ENCODE measurements at places on chromosomes 3 and 15.

DNA sequence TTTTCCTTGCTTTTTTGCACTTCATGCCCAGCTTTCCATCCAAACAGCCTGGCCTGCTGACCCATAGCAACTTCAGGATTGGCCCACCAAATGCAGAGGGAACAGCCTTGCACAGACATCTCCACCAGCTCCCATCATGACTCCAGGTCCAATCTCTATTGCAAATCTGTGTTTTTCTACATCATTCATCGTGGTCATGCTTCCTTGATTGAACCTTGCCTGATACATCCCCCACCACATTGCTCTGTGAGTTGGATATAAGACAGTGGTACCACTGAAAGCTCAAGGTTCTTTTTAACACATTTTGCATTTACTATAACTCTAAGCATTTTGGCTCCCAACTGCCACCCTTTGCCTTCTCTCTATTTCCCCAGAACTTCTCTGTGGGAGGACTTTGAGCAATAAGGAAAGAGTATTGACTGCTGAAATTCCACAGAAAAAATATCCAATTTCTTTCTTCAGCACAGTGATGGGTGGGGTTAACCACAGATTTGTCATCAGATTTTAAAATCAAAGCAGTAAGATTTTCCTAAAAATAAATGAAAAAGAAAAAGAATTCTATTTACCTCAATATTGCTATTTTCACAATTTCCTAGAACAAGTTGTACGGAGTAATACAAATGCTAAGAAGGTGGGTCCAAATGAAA, 114.6 kb upstream of the GALNT15 start:
- no peak for DNase-seq

- no peak for DNase-seq
Observed at GRCh38 chr15:73758461-73758860, 5.3 kb upstream of the INSYN1 start.

- peak; percentile 5 for DNase-seq
Observed at GRCh38 chr3:9253327-9253726, 3.9 kb upstream of the SRGAP3 start.

GRCh38 chr3:10463533-10464434, 41.6 kb downstream of the ATP2B2 start:
- no peak for DNase-seq

GRCh38 chr15:58738046-58738707, 11.3 kb downstream of the ADAM10 start:
- DNase-seq: no peak

DNA sequence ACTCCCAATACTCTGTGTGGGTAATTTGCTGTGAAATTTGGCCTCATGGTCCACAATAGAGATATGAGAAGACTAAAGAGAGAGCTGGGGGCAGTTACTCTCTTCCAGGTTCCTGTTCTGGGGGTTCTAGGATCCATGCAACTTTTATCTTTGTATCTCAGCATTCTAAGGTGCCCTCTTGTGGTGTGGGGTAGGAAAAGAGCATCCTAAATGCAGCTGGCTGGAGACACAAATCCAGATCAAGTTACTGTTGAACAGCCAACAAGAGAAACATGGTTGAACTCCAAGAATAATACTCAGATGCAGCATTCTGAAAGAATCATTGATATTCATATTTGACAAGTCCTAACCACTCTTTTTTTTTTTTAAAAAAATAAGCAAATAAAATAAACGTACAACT, 238.2 kb downstream of the GREM1 start:
- DNase-seq: peak; percentile 42

- DNase-seq: no peak
Observed at GRCh38 chr15:65249641-65250040, 37.0 kb downstream of the PARP16 start.

DNA sequence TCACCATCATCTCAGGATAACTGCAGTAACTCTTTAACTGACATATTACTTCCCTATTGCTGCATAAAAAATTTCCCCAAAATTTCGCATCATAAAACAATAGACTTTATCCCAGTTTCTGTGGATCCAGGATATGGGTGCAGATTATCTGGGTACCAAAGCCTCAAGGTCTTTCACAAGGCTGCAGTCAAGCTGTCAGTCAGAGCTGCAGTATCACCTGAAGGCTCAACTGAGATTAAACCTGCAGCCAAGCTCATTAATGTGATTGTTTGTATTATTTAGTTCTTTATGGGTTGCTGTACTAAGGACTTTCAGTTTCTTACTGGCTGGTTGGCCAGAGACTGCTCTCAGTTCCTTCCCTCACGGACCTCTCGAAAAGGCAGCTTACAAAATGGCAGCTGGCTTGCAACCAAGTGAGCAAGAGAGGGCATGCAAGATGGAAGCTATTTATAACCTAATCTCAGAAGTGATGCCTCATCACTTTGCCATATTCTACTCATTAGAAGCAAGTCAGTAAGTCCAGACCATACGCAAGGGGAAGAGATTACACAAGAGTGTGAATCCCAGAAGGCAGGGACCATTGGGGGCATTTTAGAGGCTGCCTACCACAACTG, 54.9 kb downstream of the DCUN1D1 start:
- DNase-seq: no peak

GRCh38 chr3:174767406-174767805, 91.7 kb upstream of the NAALADL2 start:
- no peak for DNase-seq

- DNase-seq: no peak
Observed at GRCh38 chr3:187044867-187045552, 94.3 kb downstream of the RPL39L start.

DNA sequence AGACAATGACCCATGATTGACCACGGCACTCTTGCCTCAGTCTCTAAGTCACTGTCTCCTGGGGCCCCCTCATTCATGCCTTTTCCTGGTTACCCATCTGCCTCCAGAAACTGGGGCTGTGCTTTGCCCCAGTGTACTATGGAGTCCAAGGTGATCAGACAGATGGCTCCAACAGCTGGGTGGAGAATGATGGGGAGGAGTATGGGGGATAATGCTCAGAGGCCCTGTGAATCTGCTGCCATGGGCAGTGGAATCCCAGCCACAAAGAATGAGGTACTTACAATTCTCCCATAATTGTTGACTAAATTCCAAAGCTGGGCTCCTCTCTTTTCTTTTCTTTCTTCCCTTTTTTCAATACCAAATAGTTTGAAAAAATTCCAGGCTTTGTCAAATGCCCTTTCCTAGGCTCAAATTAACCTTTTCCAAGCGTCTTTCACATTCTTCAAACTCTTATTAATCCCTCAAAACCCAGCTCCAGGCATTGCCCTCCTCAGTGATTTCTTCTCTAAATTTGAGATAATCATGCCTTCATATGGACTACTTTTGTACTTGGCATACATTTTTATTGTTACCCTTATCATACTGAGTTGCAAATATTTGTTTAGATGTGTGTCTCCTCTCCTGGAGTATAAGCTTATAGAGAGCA, 148.5 kb upstream of the ICE2 start:
- DNase-seq: no peak

DNA sequence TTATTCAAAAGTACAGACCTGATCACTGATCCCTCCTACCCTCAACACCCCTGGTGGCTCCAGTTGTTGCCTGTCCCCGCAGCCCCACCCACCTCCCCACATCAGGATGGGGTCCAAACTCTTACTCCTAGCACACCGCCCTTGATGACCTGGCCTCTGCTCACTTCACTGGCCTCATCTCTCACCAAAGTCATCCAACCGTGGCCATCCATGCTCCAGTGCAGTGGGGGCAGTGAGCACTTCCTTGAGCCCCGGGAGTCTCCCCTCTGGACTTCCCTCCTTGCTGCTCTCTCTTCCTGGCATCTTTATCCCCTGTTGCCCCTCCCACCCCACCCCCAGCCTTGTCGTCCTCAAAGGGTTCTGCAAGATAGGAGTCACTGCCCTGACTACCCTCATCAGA, 191.1 kb downstream of the CACNA2D3 start:
- no peak for DNase-seq

DNA sequence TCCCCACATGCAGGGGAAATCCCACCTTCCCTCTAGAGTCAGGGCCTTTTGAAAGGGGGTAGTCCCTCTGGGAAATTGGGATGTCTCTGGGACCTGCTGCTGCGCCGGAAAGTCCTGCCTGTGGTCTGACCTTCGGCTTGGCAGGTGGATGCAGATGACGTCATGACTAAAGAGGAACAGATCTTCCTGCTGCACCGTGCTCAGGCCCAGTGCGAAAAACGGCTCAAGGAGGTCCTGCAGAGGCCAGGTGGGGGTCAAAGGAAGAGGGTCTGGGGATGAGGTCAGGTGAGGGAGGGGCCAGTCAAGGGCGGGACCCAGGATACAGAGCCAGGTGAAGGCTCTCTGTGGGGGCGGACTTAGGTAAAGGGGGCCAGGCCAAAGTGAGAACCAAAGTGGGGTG, 16.2 kb downstream of the PTH1R start:
- DNase-seq: no peak

DNA sequence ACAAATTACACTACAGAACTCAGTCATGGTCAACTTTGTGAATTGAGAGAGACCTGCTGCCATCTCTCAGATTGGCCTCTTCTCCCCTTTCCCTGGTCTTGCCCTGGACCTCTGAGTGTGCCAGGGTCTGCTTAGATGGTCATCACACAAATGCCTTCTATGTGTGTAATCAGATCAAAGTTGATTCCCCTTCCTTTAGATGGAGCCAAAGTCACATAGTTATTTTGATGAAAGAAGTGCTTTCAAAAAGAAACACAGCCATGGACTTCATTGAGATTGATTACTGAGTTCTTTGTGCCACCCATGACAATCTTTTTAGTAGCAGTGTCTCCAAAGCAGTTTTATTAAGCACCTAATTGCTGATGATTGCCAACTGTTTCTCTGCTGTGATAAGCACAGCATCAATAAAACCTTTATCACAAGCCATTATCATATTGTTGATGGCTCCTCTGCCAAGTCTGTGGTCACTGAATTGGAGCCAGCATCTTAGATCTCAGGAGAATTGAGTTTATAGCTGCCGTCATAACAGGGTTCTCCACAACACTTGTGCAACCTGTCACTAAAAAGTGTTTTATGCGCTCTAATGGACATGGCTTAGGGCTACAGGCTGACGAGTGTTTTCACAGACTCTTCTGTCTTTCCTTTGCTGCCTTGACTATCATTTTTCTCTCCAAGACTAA, 149.7 kb upstream of the NUDT16 start:
- no peak for DNase-seq

GRCh38 chr3:114155370-114155821, 23.5 kb downstream of the DRD3 start:
- DNase-seq: peak; percentile 73

DNA sequence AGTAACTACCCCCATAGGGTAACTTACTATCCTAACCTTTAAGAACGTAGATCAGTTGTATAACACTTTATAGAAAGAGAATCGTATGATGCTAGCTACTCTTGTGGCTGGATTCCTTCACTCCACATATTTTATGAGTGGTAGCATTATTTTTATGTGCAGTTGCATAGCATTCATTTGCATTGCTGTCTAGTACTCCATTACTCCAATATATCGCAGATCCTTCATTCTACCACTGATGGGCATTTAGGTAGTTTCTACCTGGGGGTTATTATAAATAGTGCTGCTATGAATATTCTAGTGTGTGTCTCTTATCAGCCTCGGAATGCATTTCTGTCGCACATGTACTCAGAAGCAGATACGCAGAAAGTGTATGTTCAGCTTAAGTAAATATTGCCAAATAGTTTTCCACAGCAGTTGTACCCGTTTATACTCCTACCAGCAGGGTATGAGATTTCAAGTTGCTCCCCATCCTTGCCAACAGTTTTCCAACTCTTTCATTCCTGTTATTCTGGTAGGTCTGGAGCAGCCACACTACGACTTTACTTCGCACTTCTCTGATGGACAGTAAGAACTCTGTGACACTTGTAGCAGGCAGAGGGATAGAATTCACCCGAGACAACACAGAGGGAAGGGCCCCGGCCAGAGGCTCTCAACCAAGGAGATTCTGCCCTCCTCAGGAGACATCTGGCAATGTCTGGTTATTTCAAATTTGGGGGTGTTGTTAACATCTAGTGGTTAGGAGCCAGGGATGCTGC, 9.8 kb upstream of the VGLL4 start:
- DNase-seq: no peak

GRCh38 chr3:168134931-168135330, 39.2 kb upstream of the GOLIM4 start:
- DNase-seq: no peak

DNA sequence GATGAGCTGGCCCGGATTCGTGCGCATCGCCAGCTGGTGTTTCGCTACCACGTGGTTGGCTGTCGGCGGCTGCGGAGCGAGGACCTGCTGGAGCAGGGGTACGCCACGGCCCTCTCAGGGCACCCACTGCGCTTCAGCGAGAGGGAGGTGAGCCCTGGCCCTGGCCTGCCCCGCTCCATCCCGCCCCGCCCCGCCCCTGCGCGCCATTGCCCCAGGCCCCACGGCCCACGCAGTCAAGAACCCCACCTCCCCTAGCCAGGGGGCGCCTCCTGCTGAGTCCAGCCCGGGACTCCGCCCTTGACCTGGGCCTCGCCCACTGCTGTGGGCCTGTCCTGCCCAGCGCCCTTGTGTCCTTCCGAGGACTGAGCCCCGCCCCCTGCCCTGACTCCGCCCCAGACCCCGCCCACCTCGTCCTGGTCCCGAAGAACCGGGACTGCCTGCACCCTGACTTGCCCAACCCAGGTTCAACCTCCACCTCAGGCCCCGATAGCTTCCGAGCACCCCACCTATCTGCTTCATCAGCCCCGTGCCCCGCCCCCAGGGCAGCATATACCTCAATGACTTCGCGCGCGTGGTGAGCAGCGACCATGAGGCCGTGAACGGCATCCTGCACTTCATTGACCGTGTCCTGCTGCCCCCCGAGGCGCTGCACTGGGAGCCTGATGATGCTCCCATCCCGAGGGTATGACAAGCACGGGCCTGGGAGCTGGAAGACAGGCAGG, 14.8 kb downstream of the NT5DC2 start:
- DNase-seq: peak; percentile 84

DNA sequence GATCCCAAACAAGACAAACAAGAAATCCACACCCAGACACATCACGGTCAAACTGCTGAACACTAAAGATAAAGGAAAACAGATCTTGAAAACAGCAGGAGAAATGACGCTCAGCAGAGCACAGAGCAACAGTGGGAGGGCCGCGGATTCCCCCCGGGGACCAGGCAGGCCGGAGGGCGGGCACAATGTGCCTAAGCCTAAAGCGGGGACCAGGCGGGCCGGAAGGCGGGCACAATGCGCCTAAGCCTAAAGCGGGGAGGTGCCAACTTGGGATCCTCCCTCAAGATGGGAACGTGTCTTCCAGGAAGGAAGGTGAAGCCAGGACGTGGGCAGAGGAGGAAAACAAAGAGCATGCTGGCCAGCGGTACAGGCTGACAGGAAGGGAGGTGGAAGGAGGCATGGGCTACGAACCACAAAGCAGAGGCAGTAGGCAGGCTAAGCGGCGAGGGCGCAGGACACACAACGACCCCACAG, 31.1 kb downstream of the CYFIP1 start:
- DNase-seq: peak; percentile 81

GRCh38 chr15:73232776-73233175, 136.0 kb downstream of the HCN4 start:
- DNase-seq: no peak

- peak; percentile 68 for DNase-seq
Observed at GRCh38 chr3:185153171-185153771, 411 bp upstream of the C3orf70 start.

- DNase-seq: no peak
Observed at GRCh38 chr15:52101542-52102323, 10.8 kb downstream of the BCL2L10 start.

All from H9 (cell line).